ENCODE measurements at places on chromosomes 13 and 19.

- DNase-seq: no peak
Measured at GRCh38 chr13:112821340-112822055, 131.7 kb downstream of the ATP11A start.

DNA sequence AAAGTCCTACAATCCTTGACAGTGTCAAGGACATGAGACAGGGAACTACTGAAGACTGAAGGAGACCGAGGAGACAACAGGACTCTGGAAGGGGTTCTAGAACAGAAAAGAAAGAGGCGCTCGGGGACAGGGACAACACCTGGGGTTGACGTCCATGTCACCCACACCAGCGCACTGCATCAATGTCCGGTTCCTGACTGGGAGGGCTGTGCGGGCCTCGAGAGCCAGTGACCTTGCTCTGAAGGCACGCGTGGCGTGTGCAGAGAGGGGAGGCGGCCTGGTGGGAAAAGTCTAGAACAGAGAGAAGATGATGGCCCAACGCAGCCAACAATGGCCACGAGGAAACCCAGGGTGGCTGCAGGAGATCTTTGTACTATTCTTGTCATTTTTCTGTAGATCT lies 5.7 kb downstream of the CARS2 start:
- DNase-seq: no peak

DNA sequence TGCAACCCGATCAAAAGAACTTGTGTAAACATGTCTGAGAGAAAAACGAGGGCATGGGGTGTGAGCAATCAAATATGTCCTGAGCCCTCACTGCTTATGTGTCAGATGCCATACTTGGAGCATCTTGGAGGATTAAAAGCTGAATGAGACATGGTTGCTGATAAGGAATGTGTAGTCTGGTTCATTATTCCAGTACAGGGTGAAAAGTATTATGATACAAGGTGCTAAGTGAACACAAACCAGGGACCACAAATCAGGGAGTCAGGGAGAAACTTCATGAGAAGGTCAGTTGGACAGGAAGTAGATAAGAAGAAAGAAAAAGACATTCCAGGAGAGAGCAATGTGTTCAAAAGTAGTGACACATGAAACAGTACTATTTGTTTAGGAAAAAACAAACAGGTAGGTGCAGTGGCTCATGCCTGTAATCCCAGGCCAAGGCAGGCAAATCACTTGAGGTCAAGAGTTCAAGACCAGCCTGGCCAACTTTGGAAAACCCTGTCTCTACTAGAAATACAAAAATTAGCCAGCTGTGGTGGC lies 2.0 kb upstream of the RCBTB1 start:
- DNase-seq: no peak

GRCh38 chr13:110957181-110957884 lies 42.5 kb upstream of the ANKRD10 start:
- no peak for DNase-seq

DNA sequence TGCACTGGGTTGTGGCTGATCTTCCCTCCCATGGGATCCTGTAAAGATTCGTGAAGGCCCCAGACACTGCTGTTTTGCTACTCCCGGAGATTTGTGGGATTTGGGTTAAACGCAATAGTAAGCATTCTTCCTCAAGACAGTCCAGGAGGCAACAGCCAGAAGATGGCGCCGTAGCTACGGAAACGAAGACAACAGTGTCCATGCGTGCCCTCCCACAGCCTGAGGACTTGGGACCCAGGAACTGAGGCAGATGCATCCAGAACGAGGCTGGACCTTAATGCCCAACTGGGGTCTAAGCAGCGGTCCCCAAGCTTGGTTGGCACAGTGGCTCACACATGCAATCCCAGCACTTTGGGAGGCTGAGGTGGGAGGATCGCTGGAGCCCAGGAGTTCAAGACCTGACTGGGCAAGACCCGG lies 57.6 kb upstream of the ZNF507 start:
- peak; percentile 69 for DNase-seq

GRCh38 chr19:58568453-58569130 lies 4.5 kb downstream of the MZF1 start:
- no peak for DNase-seq

DNA sequence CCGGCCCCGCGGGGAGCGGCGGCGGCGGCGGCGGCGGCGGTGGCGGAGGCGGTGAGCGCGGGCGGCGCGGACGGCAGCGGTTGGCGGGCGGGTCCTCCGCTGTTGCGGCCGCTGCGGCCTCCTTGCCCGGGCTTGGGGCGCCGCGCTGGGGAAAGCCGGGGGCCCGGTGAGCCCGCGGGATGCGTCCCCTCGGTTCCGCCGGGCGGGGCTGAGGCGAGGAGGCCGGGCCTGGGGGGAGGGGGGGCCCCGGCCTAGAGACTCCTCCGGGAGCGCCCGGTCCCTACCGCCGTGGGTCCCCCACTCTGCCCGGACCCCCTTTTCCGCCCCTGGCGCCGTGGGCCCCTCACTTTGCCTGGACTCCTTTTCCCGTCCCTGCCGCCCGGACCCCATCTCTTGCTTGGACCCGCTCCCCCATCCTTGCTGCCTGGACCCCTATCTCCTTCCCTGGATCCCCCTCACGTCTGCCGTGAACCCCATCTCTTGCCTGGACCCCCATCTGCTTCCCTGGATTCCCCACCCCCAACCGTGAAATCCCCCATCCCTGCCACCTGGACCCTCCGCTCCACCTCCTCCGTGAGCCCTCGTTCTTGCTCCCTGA lies 28.6 kb upstream of the NDUFS7 start:
- no peak for DNase-seq

- DNase-seq: peak; percentile 63
Measured at GRCh38 chr19:1847684-1848398, 442 bp downstream of the REXO1 start.

DNA sequence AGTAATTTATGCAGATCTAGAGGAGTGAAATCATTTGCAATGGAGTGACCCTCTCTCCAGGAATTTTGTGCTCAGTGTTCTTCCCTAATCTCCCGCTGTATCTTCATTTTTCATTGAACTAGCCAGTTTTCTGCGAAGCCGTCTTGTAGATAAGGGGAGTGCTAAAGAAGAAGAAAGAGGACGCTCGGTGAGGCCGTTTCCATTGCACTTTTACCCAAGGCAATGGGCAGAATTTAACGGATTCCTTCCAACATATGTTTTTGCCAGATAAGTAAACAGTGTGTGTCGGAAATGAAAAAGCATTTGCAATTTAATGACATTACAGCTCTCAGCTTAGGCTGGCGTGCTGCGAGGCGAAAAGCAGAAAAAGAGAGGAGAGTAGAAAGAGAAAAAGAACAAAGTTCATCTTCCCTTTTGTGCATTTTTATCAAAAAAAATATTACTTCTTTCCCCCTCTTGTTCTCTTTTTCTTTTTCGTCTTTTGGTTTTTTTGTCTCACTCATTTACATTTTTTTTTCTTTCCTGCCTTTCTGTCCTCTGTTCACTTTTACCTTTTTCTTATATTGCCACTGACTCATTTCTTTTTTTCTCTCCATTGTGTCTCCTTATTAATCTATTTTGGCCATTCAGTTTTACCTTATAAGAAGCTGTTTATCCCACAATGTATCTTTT lies 49.9 kb downstream of the SOX21 start:
- DNase-seq: no peak

GRCh38 chr19:14102756-14103155 lies 12.2 kb upstream of the SAMD1 start:
- DNase-seq: no peak

DNA sequence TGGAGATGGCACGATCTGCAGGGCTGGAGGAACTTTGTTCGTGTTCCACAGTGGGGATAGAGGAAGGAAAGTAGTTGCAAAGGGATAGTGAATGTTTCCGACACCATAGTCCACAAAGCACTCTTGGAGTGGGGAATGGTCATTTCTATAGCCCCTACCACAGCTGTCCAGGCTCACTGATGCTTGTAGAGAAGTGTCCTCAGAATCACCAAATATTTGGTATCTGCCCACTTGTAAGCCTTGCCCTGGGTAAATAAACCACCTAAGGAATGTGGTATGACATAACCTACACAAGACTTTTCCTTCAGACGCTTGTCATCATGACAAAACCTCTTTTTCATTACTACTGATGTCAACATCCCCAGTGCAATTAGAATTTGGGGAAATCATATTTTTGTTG lies 686.5 kb upstream of the ARGLU1 start:
- no peak for DNase-seq

DNA sequence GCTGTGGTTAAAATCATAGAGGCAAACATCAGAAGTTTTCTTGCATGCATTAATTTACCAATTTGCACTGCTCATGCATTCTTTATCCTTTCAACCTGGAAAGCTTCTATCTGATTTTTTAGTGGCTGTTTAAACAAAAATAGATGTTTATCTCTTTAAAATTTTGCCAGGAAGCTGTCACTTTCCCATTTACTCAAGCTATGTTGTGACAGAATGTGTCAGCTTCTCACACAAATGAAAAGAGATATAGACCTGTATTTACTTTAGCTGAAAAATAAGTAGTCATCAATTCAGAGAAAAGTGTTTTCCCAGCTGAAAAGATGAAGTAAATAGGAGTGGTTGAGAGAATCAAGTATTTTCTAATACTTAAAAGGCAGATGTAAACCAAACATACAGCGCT lies 872.8 kb downstream of the DACH1 start:
- no peak for DNase-seq

GRCh38 chr19:41696402-41697197 lies 8.5 kb upstream of the CEACAM7 start:
- peak; percentile 10 for DNase-seq

- no peak for DNase-seq
Measured at GRCh38 chr13:37701306-37701705, 102.7 kb upstream of the POSTN start.

DNA sequence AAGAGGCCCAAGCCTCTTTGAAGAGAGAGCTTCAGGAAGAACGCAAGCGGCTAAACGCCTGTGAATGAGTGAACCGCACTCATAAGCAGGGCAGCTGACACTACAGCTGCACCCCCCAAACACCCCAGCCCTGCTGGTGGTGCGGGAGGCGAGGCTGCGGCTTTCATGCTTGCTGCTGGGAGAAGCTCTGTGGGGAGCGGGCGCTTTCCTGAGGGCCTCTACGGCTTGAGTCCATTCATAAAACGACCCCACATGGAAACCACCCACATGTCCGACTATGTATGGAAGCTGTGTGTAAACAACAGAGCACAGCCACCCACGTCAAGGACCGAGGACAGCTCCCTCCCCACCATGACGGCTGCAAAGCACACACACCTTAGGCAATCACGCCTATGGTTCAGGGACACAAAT lies 5.5 kb downstream of the AP3D1 start:
- DNase-seq: no peak

DNA sequence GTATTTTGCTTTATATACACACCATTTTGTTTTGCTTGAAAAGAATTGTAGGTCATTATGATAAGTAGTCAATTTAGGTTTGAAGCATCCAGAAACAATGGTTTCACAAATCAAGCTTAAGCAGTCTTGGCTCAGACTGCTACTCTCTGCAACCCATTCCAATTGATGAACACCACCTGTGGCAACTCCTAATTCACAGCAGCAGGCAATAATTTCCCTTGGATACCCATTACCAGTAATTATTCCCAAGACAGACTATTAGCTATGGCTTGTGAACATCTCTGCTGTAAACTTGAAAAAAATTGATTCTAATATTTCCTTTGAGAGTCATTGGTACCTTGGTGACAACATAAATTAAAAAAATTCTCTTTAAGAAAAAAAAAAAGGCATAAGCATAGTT lies 299.3 kb upstream of the SLITRK6 start:
- DNase-seq: no peak

DNA sequence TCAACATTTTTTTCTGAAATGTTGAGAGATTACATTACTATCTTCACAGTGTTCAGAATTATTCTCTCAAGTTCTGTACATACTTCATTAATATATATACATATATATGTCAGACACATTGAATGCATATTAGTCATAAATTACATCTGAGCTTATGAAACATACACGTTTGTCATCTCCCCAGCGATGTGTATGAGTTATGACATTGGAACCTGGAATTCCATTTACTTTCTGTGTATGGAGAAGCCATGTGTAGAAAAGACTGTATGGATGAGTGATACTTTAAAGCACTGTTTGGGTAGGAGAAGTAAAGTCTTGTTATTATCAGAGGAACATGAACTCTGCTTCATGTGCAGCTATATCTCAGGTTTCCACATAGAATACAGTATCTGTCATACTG lies 167.2 kb downstream of the FGF14 start:
- no peak for DNase-seq

DNA sequence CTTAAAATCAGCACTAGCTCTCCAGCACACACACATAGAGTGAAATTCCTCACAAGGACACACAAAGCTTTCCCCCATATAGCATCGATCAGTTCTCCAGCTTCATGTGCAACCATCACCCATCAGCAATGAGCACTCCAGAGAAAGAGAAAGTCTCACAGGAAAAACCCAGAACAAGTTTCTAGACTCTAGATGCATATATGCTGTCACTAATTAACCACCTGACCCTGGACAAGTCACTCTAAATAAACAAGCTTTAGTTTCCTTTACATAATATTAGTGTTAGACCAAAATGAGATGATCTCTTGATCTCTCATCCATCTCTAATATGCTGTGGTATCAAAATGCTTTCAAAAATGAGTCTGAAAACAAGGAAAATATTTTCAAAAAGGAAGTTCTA lies 81.2 kb downstream of the TBC1D4 start:
- no peak for DNase-seq

- DNase-seq: no peak
Measured at GRCh38 chr13:44032802-44033201, 153.1 kb downstream of the LACC1 start.

DNA sequence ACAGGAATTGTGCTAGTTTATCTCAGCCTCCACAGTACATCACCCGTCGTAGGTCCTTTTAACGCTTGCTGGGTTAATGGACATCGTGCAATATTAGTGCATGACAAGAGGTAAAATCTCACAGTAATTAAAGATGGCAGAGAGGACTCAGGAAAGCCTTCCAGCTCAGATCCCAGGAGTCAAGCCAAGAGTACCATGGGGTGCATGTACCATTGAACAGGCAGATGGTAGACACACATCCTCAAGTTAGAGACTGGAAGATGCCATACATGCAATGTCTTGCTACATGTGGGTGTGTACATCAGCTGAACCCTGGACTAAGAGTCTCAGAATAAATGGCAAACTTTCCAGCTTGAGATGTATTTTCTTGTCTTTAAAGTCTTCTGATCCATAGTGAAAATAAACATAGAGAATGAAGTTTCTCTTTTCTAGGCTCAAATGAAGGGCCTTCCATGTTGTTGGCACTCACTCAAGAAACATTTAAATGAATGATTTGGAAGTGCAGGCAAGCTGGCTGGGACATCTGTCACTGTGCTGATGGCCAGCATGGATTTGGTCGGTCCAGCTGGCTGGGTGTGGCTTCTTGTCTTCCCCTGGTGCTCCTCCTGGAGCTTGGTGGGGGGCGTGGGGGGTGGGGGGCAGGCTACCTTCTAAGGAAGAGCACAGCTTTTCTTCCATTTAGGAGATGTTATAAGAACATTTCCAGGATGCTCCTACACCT lies 290.9 kb upstream of the MAB21L1 start:
- no peak for DNase-seq

- DNase-seq: no peak
Measured at GRCh38 chr13:46995874-46996273, 99.0 kb upstream of the HTR2A start.

GRCh38 chr19:40457953-40458596 lies 7.5 kb downstream of the BLVRB start:
- no peak for DNase-seq

- DNase-seq: no peak
Measured at GRCh38 chr19:31595521-31595920, 246.3 kb upstream of the TSHZ3 start.

GRCh38 chr13:66745307-66745706 lies 484.8 kb downstream of the PCDH9 start:
- DNase-seq: no peak

GRCh38 chr13:114126789-114127472 lies 5.5 kb downstream of the RASA3 start:
- no peak for DNase-seq

Data from nephron progenitor cell (in vitro differentiated cells).